ENCODE measurements at places on chromosomes 6 and 20. TPM values are rescaled to one million over a fixed set of nuclear protein-coding genes. Genes with fewer than 3 reads are reported as not detected.

GRCh38 chr6:166282394-166283032, 25.7 kb downstream of the PRR18 start:
- peaks cover 7% of the 10 kb centered on the region for H3K27me3 ChIP-seq
- no peaks in the 10 kb centered on the region for H3K36me3 ChIP-seq
- no peaks in the 10 kb centered on the region for H3K4me1 ChIP-seq
- H3K27ac ChIP-seq = no peak overlapping the region
- no peak overlapping the region for H3K4me3 ChIP-seq

- H3K27me3 ChIP-seq = no peaks in the 10 kb centered on the region
- peak; percentile 44 for DNase-seq
- H3K4me3 ChIP-seq = peak overlapping the region; percentile 51
- peaks cover 18% of the 10 kb centered on the region for H3K4me1 ChIP-seq
- H3K36me3 ChIP-seq = no peaks in the 10 kb centered on the region
Measured at GRCh38 chr6:140979642-140980091, 1153.1 kb upstream of the GJE1 start.

DNA sequence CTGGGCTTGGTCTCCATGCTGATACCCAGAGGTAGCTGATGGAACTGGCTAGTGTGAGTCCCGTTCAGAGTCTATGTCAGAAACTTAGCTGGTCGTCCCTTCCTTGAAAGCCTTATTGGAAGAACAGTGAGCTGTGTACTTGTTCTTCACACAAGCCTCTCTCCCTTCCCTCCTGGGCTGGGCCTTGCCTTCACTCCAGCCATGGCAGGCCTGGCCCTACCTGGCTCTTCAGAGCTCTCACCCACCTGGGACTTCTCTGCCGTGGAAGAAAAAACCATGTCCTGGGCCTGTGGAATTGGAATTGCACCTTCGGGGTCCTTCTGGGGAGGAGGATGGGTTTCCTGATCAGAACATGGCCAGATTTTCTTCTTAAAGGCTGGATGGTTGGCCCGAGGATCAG, 20.3 kb upstream of the ZNF831 start:
- DNase-seq = no peak
- H3K36me3 ChIP-seq = no peaks in the 10 kb centered on the region
- no peaks in the 10 kb centered on the region for H3K27me3 ChIP-seq
- H3K4me1 ChIP-seq = no peaks in the 10 kb centered on the region

- peak; percentile 69 for DNase-seq
- H3K27me3 ChIP-seq = no peaks in the 10 kb centered on the region
- H3K36me3 ChIP-seq = peaks cover 45% of the 10 kb centered on the region
- no peaks in the 10 kb centered on the region for H3K4me1 ChIP-seq
Measured at GRCh38 chr6:75693534-75693933, 55.5 kb upstream of the MYO6 start.

- H3K4me1 ChIP-seq = no peaks in the 10 kb centered on the region
- no peak overlapping the region for H3K27ac ChIP-seq
- no peaks in the 10 kb centered on the region for H3K36me3 ChIP-seq
- DNase-seq = no peak
Measured at GRCh38 chr20:57451795-57452661, 60.8 kb downstream of the RBM38 start.

Gene GLP1R
- total RNA-seq = not detected

Gene BNIP5
- total RNA-seq = not detected

DNA sequence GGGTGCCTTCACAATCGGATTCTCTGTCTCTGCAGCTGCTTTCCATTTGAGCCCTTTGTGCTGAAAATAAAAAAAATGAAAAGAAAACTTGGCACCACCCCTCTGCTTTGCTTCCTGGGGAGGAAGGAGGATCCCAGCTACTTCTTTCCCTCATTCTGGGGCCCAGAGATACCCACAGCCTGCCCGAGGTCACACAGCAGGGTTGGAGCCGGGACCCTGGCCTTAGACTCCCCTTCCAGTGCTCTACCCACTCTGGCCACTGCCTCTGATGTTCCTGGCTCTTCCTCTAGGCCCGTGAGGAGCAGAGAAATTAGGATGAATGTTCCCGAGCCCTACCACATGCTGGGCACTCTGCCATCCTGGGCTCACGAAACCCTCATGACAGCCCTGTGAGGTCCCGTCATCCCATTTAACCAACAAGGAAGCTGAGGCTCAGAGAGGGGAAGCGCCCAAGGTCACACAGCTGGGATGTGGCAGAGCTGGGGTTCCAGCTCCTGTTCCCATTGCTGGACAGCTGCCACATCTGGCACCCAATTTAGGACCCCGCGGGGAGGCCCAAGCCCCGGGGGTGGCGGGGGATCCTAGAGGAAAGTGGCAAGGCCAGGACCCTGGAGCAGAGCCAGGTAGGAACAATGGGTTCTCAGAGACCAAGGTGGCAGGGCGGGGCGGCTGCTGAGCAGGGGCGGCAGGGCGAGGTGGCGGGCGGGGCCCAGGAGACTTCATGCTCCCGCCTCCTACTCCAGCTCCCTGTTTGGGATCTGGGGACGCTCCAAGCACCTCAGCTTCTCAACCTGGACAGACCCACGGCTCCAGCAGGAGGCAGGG, 76.6 kb downstream of the CEBPB start:
- no peaks in the 10 kb centered on the region for H3K27me3 ChIP-seq
- H3K36me3 ChIP-seq = no peaks in the 10 kb centered on the region
- peak; percentile 91 for DNase-seq
- peaks cover 7% of the 10 kb centered on the region for H3K4me1 ChIP-seq
- H3K4me3 ChIP-seq = no peak overlapping the region

DNA sequence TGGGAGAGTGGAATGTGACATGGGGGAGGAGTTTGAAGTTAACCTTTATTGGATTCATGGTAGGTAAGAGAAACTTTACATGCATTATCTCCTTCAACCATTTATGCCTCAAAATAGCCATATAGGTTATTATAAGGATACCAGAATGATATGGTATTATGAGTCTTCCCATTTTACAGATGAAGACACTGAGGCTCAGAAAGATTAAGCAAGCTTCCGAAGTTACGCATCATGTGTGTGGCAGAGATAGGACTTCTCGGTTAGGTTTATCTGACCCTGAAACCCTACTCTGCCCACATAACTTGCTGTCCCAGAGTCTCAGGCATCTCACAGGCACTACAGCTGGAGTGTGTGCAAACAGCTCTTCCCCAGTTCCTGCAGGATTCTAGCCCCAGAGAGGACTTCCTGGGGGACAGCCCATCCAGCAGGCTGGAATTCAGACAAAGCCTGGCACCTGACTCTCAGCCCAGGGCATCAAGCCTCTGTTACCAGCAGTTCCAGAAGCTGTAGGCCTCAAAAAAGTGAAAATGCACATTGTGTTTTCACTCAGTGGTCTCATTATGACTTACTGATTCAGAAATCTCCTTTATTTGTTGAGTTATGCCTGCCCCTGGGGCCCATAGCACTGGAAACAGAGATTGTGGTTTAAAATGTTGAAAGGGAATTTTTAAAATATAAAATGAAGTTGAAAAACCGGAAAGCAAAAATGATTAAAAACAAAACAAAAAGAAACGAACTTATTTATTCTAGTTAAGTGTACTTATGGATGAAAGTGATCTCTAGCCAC, 512.8 kb upstream of the CHD6 start:
- H3K4me3 ChIP-seq = no peak overlapping the region
- H3K36me3 ChIP-seq = no peaks in the 10 kb centered on the region
- no peaks in the 10 kb centered on the region for H3K27me3 ChIP-seq
- DNase-seq = no peak
- no peaks in the 10 kb centered on the region for H3K4me1 ChIP-seq

DNA sequence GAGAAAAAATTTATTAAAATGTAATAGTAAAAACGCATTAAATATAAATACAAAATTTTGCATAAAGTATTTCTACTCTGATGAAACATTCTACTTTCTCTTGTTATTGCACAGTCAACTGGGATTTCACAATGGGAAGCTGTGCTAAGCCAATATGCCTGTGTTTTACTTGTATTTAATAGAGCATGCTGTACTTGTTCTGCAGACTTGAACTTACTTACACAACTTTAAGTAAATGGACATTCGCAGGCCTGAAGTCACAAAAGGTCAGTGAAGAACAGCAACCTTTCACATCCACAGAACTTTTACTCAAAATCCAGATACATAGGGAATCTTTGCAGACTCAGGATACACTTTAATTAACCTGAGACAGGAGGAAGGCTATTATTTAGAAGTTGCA, 409.5 kb downstream of the BTBD3 start:
- H3K36me3 ChIP-seq = no peaks in the 10 kb centered on the region
- no peaks in the 10 kb centered on the region for H3K4me1 ChIP-seq
- no peak for DNase-seq
- H3K27me3 ChIP-seq = no peaks in the 10 kb centered on the region

DNA sequence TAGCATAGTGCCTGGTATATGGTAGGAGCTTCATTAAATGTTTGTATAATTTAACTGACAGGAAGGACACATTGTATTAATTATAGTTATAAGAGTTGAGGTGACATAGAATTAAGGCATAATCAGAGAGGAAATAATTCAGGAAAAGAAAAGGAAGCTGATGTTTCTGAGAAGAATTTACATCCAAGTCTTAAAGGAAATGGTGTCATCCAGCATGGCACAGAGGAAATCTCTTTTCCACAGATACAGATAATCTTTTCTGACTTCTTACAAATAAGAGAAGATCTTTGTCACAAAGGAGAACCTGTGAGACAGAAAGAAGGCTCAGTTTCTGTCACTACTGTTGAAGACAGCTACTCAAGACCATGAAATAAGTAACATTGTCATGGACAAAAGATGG, 222.5 kb downstream of the GJA1 start:
- H3K4me1 ChIP-seq = peaks cover 9% of the 10 kb centered on the region
- H3K27ac ChIP-seq = no peak overlapping the region
- no peak for DNase-seq
- H3K4me3 ChIP-seq = no peak overlapping the region
- H3K27me3 ChIP-seq = no peaks in the 10 kb centered on the region
- no peaks in the 10 kb centered on the region for H3K36me3 ChIP-seq

DNA sequence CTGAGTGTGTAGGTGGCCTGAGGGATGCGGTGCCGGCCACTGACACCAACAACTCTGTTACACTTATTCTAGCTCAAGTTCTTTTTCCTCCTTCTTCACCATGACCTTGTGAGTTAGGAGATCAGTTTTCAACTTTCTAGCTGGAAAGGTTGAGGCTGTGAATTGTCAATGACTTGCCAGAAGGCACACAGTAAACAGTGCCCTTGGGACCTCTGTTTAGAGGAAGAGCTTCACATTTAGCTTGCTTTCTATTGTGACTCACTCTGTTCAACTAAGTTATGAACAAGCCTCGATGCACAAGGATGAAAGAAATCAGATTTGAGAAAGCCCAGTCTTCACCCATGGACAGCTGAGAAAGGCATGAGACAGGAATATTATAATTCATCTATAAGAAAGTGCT, 455.6 kb downstream of the MAFB start:
- H3K36me3 ChIP-seq = no peaks in the 10 kb centered on the region
- DNase-seq = no peak
- H3K4me1 ChIP-seq = no peaks in the 10 kb centered on the region
- no peaks in the 10 kb centered on the region for H3K27me3 ChIP-seq

DNA sequence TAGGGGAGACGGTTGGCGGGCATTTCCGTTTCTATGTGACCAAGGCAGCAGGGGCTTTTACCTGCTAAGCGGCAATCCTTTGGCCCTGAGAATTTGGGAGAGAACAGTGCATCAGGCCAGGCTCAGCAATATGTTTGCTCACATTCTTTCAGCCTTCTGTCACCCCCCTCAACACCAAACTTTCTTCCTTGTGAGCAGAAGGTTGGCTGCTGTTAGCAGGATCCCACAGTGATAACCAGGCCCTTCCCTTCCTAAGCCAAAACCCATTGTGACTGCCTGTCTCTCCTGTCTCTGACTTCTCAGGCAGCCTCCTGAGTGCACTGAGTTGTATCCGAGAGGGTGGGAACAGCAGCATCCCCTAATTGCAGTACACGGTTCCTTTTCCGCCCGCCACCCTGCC, 43.7 kb downstream of the STK35 start:
- DNase-seq = no peak
- H3K27ac ChIP-seq = no peak overlapping the region
- peaks cover 6% of the 10 kb centered on the region for H3K4me1 ChIP-seq
- H3K4me3 ChIP-seq = no peak overlapping the region
- H3K27me3 ChIP-seq = no peaks in the 10 kb centered on the region
- peaks cover 16% of the 10 kb centered on the region for H3K36me3 ChIP-seq

DNA sequence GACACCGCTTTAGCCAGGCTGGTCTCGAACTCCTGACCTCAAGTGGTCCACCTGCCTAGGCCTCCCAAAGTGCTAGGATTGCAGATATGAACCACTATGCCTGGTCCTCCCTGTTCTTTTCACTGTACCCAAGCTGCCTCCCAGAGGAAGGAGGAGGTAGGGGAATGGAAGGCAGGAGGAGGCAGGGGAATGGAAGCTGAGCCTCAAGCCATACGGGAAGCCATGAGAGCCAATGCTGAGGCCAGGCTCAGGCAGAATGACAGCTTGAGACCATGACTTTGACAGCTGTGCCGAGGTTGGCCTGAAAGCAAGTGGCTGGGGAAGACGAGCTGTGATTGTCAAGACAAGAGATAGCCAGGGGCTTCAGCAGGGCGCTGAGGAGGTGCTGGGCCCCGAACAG, 13.6 kb upstream of the ZNF335 start:
- DNase-seq = no peak
- H3K4me3 ChIP-seq = no peak overlapping the region
- no peak overlapping the region for H3K27ac ChIP-seq
- no peaks in the 10 kb centered on the region for H3K36me3 ChIP-seq
- H3K27me3 ChIP-seq = no peaks in the 10 kb centered on the region

GRCh38 chr20:15643713-15644112, 929.5 kb downstream of the KIF16B start:
- H3K27me3 ChIP-seq = no peaks in the 10 kb centered on the region
- DNase-seq = no peak
- no peak overlapping the region for H3K27ac ChIP-seq
- H3K4me1 ChIP-seq = no peaks in the 10 kb centered on the region

- peak; percentile 85 for DNase-seq
- H3K27ac ChIP-seq = no peak overlapping the region
- no peaks in the 10 kb centered on the region for H3K36me3 ChIP-seq
- peaks cover 15% of the 10 kb centered on the region for H3K27me3 ChIP-seq
- peaks cover 15% of the 10 kb centered on the region for H3K4me1 ChIP-seq
Measured at GRCh38 chr6:14165091-14165490, 47.5 kb downstream of the CD83 start.

DNA sequence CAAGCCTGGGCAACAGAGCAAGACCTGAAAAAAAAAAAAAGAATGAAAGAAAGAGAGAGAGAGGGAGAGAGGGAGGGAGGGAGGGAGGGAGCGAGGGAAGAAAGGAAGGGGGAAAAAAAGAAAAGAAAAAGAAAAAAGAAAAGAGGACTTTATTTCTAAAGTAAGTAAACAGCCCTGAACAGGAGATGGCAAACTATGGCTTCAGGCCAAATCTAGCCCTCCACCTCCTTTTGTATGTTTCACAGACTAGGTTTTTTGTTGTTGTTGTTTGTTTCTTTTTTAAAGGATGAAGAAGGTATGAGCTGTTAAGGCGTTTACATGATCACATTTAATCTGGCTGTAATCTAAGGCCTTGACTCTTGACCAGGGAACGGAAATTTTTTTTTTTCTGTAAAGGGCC, 711.1 kb upstream of the NRSN1 start:
- no peaks in the 10 kb centered on the region for H3K36me3 ChIP-seq
- DNase-seq = no peak
- no peak overlapping the region for H3K27ac ChIP-seq
- H3K4me1 ChIP-seq = no peaks in the 10 kb centered on the region

GRCh38 chr6:35030099-35030498, 111.0 kb downstream of the TCP11 start:
- no peak for DNase-seq
- no peaks in the 10 kb centered on the region for H3K27me3 ChIP-seq
- H3K4me3 ChIP-seq = no peak overlapping the region
- H3K36me3 ChIP-seq = no peaks in the 10 kb centered on the region

Gene BTBD3
- 18.9 TPM for total RNA-seq
